ENCODE measurements at places on chromosomes 2 and 18.

- DNase-seq, result no peak
Observed at GRCh38 chr2:17708501-17708900, 45.1 kb downstream of the SMC6 start.

GRCh38 chr2:127342101-127342500, 45.7 kb downstream of the MAP3K2 start:
- DNase-seq, result no peak

DNA sequence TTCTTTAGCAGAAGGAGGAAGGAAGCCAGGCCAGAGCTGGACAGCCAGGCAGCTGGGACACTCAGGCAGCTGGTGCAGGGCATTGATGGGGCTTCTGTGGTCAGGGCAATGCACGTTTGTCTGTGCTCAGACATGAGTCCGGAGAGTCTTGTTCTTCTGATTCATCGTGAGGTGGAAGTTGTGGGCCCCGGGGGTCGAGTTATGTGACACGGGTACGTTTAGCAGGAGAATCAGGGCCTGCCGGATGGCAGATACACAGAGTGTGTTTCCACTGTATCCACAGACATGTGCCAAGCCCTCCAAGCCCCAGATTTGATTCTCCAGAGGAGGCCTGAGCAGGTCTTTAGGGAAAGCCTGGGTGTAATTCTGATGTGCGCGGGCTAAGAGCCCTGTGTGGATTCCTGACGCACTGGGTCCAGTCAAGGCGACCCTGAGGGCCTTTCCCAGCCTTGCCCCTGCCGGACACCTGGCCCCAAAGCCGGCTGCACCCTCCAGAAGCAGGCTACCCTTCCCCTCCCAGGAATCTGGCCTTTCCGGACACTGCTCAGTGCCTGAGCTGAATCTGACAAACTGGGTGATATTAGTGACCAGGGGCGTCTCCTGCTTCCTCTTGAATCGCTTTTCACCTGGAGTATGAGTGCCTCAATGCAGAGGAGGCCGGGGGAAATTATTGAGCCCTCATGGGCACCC, 10.1 kb downstream of the ARHGEF4 start:
- no peak for DNase-seq

DNA sequence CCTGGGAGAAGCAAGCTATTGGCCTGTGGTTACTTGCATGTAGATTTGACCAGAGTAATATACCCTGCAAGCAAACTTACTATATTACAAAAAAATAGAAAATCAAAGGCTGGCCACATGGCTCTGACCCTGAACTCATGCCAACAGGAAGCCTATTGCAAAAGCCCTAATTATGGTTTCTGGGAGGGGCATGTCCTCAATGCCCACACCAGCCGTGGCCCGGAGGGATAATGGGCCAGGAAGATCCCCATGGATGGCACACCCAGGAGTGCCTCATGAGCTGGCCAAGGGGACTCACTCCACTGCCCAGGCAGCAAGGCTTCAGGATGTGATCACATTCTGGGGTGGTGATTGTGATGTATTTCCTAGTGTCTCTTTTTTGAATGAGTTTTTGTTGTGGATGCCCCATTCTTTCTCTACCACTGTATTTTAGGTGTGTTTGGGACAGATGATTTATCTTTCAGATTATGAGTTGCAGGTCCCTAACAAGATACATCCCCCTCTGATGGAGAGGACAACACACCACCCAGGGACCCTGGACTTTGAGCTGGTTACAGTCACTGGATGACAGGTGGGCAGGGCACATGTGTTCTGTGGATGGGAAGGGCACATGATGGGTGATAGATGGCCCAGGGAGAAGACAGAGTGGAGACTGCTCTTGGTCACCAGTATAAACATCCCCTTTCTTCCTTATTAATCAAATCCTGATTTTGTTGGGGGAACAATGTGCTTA, 18.7 kb upstream of the TFCP2L1 start:
- no peak for DNase-seq

DNA sequence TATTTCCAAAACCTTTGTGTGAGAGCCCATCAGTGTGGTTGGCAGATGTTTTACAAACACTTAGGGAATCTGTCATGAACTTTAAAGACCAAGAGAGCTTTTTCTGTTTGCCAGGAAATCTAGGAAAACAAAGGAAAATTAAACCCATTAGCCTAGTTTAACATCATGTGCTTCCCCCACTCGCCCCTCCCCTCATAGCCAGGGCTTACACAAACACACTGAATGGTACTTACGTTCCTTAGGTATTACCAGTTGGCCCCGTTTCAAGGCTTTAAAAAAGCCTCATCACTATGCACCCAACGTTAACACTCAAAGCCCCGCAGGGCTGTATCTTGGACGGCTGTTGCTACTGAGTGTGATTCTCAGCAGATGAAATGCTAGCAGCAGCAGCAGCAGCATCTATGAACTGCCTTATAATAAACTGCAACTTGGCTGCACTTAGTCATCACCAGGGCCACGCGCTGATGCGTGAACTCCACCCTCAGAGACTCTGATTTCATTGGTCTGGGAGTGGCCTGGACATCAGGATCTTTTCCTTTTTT, 20.1 kb upstream of the TTC39C start:
- DNase-seq, result peak; percentile 41

GRCh38 chr2:217412721-217413120, 552.9 kb upstream of the TNP1 start:
- DNase-seq, result no peak

- no peak for DNase-seq
Observed at GRCh38 chr2:210442878-210443277, 33.7 kb downstream of the LANCL1 start.

- no peak for DNase-seq
Observed at GRCh38 chr2:137255990-137256389, 490.6 kb downstream of the THSD7B start.

DNA sequence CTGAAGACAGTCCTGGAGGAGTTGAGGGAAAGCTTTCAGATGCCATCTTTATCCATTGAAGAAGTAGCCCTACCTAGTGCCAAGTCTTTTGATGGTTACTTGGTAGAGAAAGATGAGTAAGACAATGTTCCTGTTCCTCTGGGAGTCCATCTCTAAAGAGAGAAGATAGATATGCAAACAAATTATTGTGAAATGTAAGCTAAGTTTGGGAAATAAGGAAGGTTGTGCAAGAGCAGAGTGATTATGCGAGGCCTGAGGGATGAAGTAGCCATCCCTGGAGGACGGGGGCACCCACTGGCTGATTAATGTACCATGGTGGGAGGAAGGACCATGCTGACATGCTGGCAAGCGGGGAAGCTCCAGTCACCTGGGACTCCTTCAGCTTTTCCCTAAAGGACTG, 994 bp upstream of the DTNA start:
- no peak for DNase-seq

DNA sequence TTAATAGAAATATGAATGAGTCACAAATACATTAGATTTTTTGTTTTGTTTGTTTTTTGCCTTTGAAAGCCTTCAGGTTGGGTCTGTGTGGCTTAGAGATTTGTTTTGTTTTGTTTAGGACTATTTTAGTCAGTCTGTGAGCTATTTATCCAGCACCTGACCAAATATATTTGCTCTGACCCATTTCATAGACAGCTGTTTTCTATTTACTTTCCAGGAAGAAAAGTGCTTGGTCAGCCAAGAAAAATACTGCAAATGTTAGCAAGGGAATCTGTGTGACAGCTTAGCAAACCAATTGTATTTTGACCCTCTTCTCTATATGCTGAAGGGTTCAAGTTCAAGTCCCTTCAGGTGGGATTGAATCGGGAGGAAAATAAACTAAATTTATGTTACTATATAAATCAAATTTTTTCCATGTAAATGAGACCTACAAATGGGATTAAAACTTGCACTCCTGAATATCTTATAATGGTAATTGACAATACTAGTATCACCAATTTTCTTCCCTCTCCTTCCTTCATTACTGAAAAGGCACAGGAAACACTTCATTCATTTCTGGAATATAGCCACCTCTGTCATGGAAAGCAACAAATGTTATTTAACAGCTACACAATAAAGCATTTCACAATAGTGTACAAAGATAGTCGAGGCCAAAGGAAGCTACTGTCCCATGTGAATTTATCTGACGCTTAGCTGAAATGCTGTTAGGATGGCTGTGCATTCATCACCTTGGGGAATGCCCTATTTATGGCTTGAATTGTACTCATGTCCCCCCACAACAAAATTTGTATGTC, 23.1 kb upstream of the KLF7 start:
- no peak for DNase-seq

- no peak for DNase-seq
Observed at GRCh38 chr2:241252778-241253475, 62.5 kb downstream of the HDLBP start.

DNA sequence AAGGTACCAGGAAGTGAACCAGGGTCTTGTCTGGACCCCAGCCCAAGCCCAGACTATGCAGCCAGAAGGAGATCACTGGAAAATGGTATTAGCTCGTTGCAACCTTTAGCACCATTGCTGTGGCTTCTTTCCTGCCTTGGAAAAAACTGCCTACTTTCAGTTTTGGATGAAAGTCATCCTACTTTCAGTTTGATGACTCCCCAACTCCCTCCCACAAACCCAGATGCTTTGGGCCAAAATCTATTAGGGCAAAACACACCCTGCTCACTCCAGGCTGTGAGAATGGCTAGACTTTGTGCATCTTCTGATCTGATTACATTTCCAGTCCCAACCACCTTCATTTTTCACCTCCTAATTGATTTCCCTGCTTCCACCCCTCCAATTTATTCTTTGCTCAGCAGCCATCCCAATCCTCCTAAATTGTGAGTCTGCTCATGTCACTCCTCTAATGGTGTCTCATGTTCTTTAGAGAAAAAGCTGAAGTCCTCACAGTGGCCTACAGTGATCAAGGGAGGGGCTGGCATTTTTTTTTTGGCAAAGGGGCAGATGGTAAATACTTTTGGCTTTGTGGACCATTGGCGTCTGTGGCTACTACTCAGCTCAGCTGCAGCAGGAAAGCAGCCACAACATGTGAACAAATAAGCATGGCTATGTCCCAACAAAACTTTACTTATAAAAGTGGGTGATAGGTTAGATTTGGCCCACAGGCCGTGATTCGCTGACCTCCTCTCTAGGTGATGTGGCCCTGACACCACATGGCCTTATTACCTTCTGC, 368.7 kb downstream of the SLC4A3 start:
- DNase-seq, result no peak

DNA sequence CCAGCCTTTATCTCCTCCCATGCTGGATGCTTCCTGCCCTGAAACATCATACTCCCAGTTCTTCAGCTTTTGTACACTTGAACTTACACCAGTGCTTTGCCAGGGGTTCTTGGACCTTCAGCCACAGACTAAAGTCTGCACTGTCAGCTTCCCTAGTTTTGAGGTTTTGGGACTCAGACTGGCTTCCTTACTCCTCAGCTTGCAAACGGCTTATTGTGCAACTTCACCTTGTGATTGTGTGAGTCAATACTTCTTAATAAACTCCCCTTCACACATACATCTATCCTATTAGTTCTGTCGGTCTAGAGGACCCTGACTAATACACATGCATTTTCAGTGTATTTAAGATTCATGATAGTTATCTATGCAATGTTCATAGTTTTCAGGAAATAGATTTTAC, 35.8 kb upstream of the ZNF804A start:
- no peak for DNase-seq

GRCh38 chr2:231410293-231411004, 14.9 kb downstream of the B3GNT7 start:
- DNase-seq, result no peak

- no peak for DNase-seq
Observed at GRCh38 chr18:47149457-47150028, 757 bp downstream of the HDHD2 start.

DNA sequence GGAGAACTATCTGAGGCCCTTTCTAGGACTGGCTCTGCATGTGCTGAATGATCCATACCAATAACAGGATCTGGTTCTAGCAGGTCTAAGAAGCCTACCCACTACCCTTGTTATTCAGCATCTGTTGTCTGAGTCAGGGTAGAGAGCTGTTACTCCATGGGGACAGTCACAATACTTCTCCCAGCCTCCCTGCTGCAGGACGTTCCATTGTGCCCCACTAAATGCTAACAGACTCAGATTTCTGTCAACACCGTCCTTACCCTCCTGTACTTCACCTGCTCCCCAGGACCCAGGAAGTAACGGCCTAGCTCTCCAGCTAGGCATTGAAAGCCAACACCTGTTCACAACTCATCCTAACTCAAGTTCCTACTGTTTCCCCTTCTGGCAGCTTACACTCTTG, 719.7 kb upstream of the ID2 start:
- no peak for DNase-seq

DNA sequence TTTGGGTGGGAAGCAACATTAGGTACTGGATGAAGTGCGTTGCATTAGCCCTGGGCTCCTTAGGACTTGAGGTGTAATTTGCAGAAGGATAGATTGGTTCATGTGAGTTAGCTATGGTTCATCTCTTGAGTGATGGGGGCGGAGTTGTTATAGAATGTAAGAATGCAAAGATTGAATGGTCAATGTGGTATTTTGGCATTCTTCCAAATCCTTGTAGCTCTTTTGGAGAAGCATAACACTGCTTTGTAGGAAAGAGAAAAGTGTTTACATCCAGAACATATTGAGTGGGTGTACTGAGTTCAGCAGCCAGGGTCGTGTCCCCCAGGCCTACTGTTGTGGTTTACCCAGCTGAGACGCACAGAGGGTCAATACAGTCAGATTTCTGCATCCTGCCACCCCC, 173.5 kb downstream of the FMNL2 start:
- DNase-seq, result no peak

GRCh38 chr2:200689115-200689514, 103.3 kb downstream of the AOX1 start:
- no peak for DNase-seq

- DNase-seq, result no peak
Observed at GRCh38 chr2:119477113-119477505, 45.5 kb downstream of the TMEM37 start.

DNA sequence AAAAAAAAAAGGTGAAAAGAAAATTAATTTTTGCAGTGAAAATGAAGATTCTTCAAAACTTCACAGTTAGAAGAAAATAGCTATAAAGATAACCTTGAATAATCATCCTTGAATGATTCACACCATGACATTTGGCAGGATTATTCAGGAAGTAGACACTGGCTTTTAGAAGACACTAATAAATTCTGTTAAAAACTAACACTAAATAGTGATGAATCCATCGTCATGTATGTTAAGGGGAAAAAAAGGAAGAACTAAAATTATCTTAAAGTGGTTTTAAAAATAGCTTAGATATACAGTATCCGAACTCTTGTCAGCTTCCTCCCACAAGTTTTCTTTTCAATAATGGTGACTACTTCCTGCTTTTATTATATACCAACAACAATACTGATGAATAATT, 10.2 kb downstream of the USP37 start:
- DNase-seq, result no peak

- DNase-seq, result no peak
Observed at GRCh38 chr2:185374878-185375277, 363.7 kb upstream of the FSIP2 start.

DNA sequence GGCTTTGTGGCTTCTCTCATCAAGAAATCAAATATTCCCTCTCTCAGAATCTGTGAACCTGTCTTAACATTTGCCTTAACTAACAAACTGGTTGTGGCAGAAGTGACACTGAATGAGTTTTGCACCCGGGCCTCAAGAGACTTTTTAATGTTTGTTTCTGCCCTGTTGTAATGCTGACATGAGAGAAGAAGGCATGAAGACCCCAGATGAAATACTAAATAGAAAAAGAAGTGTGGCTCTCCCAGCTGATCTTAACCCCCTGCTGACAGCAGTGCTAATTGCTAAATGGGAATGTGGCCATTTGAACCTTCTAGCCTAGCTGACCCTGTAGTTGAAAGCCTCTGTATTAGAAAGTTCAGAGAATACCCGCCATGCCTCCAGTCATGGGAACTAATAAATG, 261.2 kb downstream of the CTNNA2 start:
- no peak for DNase-seq
